ENCODE measurements at places on chromosomes 7 and 10.

DNA sequence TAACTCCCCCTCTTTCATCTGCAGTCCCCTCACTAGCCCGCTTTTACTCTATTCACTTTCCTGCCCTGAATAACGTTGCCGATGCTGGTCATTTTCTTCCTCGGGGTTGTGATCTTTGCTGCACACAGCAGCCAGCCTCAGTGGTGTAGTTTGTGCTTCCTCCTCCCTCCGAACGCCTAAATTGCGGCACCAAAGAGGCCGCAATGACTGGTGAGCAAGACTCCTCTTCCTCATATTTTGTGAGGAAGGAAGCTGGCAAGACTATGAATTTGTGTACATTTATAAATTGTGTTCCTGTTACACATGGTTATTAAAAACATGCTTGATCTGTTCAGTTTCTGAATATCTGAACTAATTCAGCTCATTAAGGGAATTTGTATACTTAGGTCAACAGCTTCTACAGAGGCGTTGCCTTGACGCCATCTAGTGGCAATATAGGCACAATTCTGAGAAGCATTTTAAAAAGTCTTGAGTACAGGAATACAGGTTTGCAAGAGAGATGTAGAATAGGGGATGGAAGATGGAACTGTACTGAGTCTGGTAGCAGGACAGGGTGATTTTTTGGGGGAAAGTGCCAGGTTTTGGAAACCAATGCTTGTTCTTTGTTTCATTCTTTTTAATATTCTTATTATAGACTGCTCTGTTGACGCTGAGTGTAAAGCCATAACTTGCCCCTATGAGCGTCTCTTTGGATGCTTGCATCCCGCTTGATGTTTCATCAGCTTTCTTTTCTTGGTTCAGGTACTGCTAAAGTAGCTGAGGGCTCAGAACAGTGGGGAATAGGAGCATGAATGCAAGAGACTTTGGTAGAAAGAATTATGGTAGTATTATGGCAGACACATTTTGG lies 4.1 kb upstream of the TAS2R5 start:
- DNase-seq, result no peak

- no peak for DNase-seq
These were observed 20.8 kb downstream of the LAT2 start for GRCh38 chr7:74230446-74231231.

GRCh38 chr7:150568714-150569113 lies 1.5 kb downstream of the GIMAP4 start:
- peak; percentile 47 for DNase-seq

GRCh38 chr10:125550362-125550761 lies 132.6 kb downstream of the TEX36 start:
- no peak for DNase-seq

GRCh38 chr10:6053303-6053702 lies 8.9 kb downstream of the IL2RA start:
- no peak for DNase-seq
